HT-29 (cell line): ENCODE measurements at places on chromosomes 4 and X. TPM values are rescaled to one million over a fixed set of nuclear protein-coding genes. Genes with fewer than 3 reads are reported as not detected.

The NLGN4X gene
- not detected in 2 replicates for total RNA-seq

The TMSB15A gene
- total RNA-seq: not detected in 2 replicates

The MAGED1 gene
- 58.1 and 69.0 TPM in 2 replicates for total RNA-seq

The RAB9B gene
- total RNA-seq: not detected in 2 replicates

The SATL1 gene
- total RNA-seq: not detected in 2 replicates

The CXCL3 gene
- total RNA-seq: 1.1 and 1.5 TPM in 2 replicates

The PPEF2 gene
- total RNA-seq: not detected in 2 replicates

The PRDM8 gene
- total RNA-seq: 5.7 and 7.0 TPM in 2 replicates

The TLR10 gene
- total RNA-seq: not detected in 2 replicates

The VCX2 gene
- not detected in 2 replicates for total RNA-seq

The LANCL3 gene
- 0.76 and 0.78 TPM in 2 replicates for total RNA-seq

The WDFY3 gene
- 18.7 and 23.0 TPM in 2 replicates for total RNA-seq

DNA sequence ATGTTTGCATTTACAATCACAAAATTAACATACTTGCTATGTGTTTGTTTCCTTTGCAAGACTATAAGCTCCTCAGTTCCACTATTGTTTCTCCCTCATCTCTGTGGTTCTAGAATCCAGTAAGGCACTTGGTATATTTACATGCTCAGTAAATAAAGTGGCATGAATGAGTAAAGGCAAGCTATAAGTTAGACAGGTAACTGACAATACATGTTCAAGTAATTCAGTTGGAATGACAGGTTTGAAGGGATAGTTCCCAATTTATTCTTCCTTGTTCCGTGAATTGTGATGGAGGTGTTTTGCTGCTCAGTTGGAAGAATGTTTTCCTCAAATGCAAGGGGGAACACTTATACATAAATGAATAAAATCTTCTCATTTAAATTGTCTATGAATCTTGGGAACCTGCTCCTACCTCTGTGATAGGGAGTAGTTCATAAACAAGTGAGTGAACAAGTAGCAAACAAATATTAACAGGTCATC, 54.1 kb upstream of the DHX15 start:
- no peak for DNase-seq

DNA sequence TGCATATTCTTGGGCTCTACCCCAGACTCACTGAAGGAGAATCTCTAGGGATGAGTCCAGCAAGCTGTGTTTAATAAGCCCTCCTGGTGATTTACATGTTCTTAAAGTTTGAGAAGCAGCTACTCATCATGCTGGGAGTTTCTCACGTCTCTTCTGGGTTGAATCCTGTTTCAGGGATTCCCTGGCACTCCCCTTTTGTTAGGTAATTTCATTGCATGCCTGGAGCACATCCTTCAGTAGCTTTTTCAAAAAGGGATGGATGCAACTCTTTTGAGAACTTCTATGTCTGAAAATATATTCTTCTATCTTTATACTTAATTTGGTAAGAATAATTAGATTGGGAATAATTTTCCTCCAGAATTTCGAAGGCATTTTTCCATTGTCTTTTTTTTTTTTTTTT, 4.4 kb downstream of the EVC start:
- DNase-seq: no peak

GRCh38 chr4:173288698-173289352, 45.3 kb downstream of the HMGB2 start:
- no peak for DNase-seq

DNA sequence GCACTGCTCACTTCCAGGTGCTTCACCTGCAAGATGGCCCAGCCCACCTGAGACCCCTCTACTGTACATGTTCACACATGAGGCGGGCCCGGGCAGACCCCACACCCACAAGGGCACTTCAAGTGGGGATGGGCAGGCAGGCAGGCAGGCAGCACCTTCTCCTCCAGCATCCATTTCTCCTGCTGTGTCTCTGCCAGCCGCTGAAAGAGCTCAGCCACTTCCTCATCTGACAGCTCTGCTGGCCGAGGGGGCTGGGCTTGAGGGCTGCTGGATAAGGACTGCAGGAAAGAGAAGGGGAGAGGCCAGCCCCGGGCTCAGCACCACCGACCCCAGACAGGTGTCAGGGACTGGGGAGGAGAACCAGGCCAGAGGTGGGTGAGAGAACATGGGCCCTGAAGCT, 4.4 kb upstream of the KCND1 start:
- DNase-seq: no peak

DNA sequence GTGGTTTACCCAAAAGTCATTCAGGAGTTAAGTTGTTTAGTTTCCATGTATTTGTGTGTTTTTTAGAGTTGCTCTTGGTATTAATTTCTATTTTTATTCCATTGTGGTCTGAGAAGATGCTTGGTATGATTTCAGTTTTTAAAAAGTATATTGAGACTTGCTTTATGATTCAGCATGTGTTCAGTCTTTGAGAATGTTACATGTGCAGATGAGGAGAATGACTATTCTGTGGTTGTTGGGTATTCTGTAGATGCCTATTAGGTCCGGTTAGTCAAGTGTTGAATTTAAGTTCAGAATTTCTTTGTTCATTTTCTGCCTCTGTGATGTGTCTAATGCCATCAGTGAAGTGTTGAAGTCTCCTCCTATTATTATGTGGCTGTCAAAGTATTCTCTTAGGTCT, 249.4 kb downstream of the ARHGAP10 start:
- DNase-seq: no peak

DNA sequence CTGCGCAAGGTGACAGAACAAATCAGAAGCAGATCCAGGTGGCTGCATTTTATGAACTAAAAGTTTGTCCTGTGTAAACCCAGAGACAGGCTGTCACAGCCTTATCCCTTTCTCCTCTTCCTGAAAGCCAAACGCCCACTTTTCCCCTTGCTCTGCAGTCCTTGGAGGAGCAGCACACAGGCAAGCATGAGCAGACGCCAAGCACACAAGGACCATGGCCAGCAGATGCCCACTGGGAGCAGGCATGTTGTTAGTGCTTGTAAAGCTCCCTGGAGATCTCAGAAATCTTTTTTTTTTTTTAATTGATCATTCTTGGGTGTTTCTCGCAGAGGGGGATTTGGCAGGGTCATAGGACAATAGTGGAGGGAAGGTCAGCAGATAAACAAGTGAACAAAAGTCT, 11.5 kb upstream of the HOPX start:
- no peak for DNase-seq

DNA sequence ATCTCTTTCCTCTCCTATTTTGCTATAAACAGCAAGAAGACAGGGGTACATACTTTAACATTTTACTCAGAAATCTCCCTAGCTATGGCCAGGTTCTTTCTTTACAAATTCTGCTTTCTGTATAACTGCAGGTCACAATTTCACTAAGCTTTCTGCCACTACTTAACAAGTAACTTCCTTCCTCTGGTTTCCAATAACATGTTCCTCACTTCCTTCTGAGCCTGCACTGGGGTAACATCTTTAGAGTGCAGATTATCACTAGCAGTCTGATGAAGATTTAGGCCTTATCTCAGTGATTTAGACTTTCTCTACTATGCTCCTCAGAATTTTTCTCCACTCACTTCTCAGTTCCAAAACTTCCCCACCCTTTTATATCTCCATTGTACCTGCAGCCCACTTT, 1930.5 kb upstream of the AGA start:
- no peak for DNase-seq

DNA sequence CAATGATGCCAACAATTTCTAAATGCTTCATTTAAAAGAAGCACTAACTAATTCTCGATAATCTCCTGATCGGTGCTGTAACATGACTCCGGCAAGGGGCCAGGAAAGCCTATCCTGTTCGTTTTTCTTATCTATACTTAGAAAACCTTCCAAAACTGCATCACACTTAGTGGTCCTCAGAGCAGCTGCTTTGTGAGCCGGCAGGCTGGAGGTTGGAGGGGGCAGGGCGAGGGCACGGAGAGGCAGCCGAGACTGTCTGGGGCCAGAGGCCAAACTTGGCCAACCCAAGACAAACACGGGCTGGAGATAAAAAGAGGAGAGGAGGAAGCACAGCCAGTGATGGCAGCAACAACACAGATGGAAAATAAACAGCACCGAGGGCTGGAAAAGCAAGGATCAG, 455.7 kb downstream of the BCOR start:
- DNase-seq: no peak

- DNase-seq: no peak
Measured at GRCh38 chrX:129618997-129619396, 35.8 kb downstream of the APLN start.

- no peak for DNase-seq
Measured at GRCh38 chr4:17197070-17197469, 298.6 kb upstream of the LDB2 start.

DNA sequence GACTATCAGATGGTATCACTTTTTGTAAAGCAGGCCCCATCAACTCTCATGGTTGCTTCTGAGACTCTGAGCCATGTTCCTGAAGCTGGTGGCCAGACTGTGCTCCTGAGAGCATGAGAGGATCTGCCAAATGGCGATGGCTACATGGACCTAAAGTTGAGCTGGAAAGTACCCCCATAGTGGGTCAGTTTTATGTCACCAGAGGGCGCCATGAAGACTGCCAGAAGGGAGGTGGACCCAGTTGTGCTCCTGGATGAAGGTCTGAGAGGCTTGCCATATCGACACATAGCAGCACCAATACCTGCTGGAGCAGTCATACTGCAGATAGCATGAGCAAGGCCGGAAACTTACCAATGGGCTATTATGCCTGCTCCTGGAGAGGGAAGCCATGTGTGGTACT, 105.7 kb downstream of the SLITRK2 start:
- DNase-seq: peak; percentile 4

DNA sequence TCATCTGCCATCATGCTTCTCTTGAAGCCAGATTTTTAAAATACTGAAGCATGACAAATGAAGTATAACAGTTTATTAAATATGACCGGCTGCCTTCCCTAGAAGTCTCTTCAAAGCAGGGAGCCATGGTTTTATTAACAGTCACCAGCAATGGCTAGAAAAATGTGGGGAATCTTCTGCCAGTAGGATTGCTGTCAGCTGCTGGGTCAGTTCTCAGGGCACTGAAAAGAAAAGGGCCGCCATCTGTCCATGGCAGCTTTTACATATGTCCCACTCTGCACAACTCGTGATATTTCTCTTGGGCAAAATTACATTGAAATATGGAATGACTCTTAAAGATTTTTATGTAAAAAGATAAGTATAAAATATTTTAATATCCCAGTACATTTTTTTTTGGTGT, 2.8 kb downstream of the CCNG2 start:
- DNase-seq: no peak

- peak; percentile 22 for DNase-seq
Measured at GRCh38 chr4:89136525-89136924, 25.2 kb downstream of the TIGD2 start.

DNA sequence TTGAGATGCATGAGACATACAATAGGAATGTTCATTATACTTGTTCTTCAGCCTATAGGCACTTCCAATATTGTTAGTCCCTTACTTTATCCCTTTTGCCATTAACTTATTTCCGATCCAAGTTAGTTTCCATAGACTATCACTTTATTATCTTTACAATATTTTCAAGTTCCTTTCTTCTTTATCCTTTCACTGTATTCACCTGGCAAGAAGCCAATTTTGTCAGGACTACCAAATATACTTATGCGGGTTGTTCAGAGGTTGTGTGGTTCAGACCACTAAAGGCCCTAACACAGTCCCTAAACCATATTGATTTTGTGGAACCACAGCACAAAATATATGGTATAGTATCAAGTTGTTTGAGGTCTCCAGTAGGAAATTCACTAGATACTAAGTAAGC, 245.0 kb upstream of the HTR2C start:
- DNase-seq: no peak

DNA sequence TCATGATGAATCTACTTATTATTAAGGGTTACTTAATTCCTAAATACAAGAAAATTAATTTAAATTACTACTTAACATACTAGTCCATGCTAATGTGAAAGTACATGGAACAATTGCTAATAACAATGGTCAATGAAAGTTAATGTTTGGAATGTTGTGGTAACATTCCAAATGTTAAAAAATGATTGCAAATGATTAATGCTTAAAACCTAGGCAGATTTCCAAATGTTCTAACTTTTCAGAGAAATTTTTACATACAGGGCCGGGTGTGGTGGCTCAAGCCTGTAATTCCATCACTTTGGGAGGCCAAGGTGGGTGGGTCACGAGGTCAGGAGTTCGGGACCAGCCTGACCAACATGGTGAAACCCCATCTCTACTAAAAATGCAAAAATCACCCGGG, 1851.3 kb upstream of the PCDH7 start:
- no peak for DNase-seq

- DNase-seq: no peak
Measured at GRCh38 chrX:148298737-148299136, 201.7 kb upstream of the AFF2 start.

DNA sequence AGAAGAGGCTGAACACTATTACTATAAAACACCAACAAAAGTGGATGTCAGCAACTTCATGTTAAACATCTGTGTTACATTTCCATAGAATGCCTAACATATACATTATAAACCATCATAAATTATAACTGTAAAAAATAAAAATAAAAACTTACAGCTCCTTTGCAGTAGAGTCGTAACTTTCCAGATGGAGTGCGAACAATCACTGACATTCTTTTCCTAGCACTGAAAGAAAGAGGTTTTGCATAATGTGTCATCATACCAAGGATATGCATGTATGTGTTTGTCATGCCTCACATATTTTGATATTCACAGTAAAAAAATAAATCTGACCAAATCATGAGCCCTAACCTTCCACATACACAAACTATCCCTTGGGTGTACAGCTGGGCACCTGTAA, 113.1 kb downstream of the ATP8A1 start:
- DNase-seq: no peak

GRCh38 chr4:100299046-100299840, 109.0 kb upstream of the DDIT4L start:
- DNase-seq: no peak

DNA sequence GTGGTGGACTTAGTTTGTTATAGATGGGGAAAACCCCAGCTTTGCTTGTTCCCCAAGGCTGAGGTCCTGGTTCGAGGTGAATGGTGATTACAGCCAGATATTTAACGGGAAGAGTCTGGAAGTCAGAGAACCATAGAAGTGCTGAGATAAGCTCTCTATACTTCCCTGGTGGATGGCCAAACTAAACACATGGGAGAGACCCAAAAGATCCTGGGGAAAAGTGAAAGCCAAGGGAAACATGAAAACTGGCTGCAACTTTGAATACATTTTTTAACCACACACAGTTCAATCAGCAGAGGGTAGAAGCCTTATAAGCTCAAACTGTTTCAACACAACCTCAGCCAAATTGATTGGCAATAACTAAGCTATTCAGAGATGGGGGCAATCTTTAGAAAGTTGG, 29.3 kb upstream of the SRPX start:
- DNase-seq: no peak

GRCh38 chr4:3514221-3514780, 17.9 kb downstream of the LRPAP1 start:
- no peak for DNase-seq
